ENCODE measurements at places on chromosomes 16 and 17. TPM values are rescaled to one million over a fixed set of nuclear protein-coding genes. Genes with fewer than 3 reads are reported as not detected.

DNA sequence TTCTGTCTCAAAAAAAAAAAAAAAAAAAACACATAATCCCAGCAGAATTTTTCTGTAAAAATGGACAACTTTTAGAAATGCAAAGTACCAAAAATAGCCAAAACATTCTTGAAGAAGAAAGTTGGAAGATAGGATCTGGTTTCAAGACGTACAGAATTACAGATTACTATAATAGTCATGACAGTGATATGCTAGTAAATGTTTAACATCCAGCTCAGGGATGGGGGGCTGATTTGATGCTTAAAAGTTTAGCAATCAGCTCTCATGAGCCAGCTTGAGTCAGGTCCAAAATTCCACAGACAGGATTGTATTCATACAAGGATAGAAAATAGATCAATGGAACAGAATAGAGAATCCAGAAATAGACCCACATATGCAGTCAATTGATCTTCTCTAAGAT is 100.5 kb downstream of the CYB561 start:
- H3K4me3 ChIP-seq: no peak overlapping the region
- peaks cover 6% of the 10 kb centered on the region for H3K4me1 ChIP-seq
- no peak overlapping the region for H3K27ac ChIP-seq
- H3K36me3 ChIP-seq: peaks cover 5% of the 10 kb centered on the region

GRCh38 chr17:10614536-10615155 is 42.5 kb downstream of the MYH3 start:
- peaks cover 8% of the 10 kb centered on the region for H3K4me1 ChIP-seq
- no peak overlapping the region for H3K27ac ChIP-seq
- peaks cover 17% of the 10 kb centered on the region for H3K27me3 ChIP-seq
- H3K4me3 ChIP-seq: no peak overlapping the region

GRCh38 chr16:6571044-6571443 is 761.6 kb upstream of the RBFOX1 start:
- H3K4me1 ChIP-seq: no peaks in the 10 kb centered on the region
- no peak overlapping the region for H3K4me3 ChIP-seq
- no peak for DNase-seq
- no peaks in the 10 kb centered on the region for H3K36me3 ChIP-seq
- H3K27me3 ChIP-seq: no peaks in the 10 kb centered on the region

GRCh38 chr16:3760518-3760917 is 43.2 kb upstream of the TRAP1 start:
- H3K4me3 ChIP-seq: no peak overlapping the region
- no peaks in the 10 kb centered on the region for H3K27me3 ChIP-seq
- peaks cover 47% of the 10 kb centered on the region for H3K36me3 ChIP-seq
- H3K4me1 ChIP-seq: no peaks in the 10 kb centered on the region
- DNase-seq: no peak

DOC2B gene
- not detected for total RNA-seq

DNA sequence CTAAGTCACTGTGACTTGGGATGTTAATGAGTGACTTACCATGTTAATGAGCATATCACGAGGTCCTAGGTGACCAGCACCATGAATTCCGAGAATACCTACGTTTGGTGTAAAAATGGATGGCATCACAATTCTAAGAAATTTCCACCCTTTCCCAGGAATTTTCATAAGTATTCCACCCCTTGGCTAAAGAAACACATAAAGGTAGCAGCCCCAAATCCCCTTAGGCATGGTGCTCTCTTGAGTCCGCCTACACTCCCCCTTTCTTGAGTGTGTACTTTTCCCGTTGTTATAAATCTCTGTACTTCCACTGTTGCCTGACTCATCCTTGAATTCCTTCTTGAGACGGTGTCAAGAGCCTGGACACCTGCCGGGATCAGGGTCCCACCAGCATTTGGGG is 504.0 kb upstream of the RBFOX1 start:
- H3K4me3 ChIP-seq: no peak overlapping the region
- no peaks in the 10 kb centered on the region for H3K27me3 ChIP-seq
- DNase-seq: no peak
- no peak overlapping the region for H3K27ac ChIP-seq
- no peaks in the 10 kb centered on the region for H3K4me1 ChIP-seq

DNA sequence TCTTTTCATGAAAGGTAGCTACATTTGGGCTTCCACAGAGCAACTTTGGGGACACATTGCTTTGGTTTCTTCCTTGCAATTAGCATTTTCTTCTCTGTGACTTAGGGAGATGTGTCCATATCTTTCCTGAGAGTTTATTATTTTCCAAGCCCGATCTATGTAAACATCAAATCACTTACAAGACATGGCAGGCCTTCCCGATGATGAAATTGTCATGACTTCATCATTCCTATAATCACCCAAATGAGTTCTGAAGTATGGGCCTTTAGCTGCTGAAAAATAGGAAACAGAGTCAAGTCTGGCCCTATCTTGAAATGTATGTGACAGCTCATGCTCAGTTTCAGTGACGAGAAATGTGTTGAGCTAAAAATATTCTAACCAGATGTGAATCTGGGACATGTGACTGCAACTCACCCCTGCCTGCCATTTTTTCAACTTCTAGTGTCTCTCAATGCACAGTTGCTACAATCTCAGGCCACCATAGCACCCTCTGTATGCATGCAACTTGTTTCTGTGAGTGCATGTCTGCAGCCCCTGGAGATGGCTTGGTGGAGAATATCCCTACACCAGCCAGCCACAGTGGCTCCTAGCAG is 199.6 kb upstream of the MAF start:
- no peak for DNase-seq
- no peak overlapping the region for H3K27ac ChIP-seq
- H3K36me3 ChIP-seq: no peaks in the 10 kb centered on the region
- no peaks in the 10 kb centered on the region for H3K4me1 ChIP-seq
- no peak overlapping the region for H3K4me3 ChIP-seq

TMC5 gene
- 149 TPM for total RNA-seq

NOXO1 gene
- total RNA-seq: 11.8 TPM

DNA sequence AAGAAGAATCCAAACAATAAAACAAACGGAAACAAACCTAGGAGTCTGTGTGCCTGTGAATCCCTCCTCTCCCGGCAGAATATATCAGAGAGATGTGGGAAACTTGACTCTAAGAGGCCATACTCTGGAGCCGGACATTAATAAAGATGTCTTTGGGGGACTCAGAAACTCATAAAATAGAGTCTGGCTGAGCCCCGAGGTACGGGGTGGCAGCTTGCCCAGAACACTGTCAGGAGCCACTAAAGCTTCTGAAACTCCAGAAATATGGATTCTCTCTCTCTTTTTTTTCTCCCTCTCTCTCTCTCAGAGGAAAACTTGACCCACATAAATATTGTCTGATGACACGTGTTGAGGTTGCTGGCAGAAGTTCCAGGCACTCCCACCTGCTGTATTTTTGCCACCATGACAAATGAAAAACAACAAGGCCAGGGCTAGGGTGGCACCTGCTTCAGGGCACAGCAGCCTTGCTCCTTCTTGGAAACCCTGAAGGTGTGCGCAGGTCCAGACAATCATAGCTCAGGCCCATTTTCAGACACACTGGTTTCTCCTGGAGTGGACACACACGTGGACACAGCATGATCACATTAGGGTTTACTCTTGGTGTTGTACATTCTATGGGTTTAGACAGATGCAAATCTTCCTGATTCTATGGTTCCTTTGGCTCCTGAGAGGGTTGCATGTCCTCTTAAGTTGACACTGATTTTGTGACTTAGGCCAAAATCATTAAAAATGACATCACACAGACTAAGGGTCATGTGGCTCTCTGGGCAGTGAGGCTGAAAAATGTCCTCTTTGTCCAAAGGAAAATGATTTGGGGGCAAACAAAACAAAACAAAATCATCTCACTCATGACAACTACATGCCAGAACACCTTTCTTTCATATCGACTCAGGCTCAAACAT is 282.6 kb upstream of the IRX3 start:
- H3K27ac ChIP-seq: no peak overlapping the region
- H3K4me1 ChIP-seq: no peaks in the 10 kb centered on the region
- peaks cover 22% of the 10 kb centered on the region for H3K27me3 ChIP-seq
- H3K36me3 ChIP-seq: no peaks in the 10 kb centered on the region

SLC5A10 gene
- total RNA-seq: not detected

UTS2R gene
- not detected for total RNA-seq

- peak overlapping the region; percentile 74 for H3K4me3 ChIP-seq
- H3K36me3 ChIP-seq: peaks cover 13% of the 10 kb centered on the region
- peaks cover 48% of the 10 kb centered on the region for H3K27me3 ChIP-seq
- peak overlapping the region; percentile 63 for H3K27ac ChIP-seq
- peaks cover 17% of the 10 kb centered on the region for H3K4me1 ChIP-seq
- peak; percentile 74 for DNase-seq
Observed at GRCh38 chr17:48011405-48012150, 26.0 kb downstream of the COPZ2 start.

ARL5C gene
- not detected for total RNA-seq

CDH15 gene
- not detected for total RNA-seq

NOD2 gene
- total RNA-seq: 1.1 TPM

GRCh38 chr16:679814-680624 is at the start of gene STUB1:
Gene STUB1, plus strand, starts transcription at chr16:680410. Its CDS starts 116 bp downstream, at chr16:680526.
- peak; percentile 93 for DNase-seq
- H3K4me3 ChIP-seq: peak within 1 kb of the TSS; percentile 94
- peaks cover 78% of the 10 kb centered on the region for H3K36me3 ChIP-seq
- H3K27ac ChIP-seq: peak within 1 kb of the TSS; percentile 89

GRCh38 chr17:82570277-82570676 is 50.7 kb downstream of the FOXK2 start:
- no peak overlapping the region for H3K27ac ChIP-seq
- H3K4me3 ChIP-seq: no peak overlapping the region
- DNase-seq: no peak
- H3K4me1 ChIP-seq: peaks cover 17% of the 10 kb centered on the region
- H3K36me3 ChIP-seq: peaks cover 66% of the 10 kb centered on the region

SPN gene
- total RNA-seq: not detected

- no peak for DNase-seq
- no peaks in the 10 kb centered on the region for H3K27me3 ChIP-seq
- peaks cover 71% of the 10 kb centered on the region for H3K36me3 ChIP-seq
- H3K4me3 ChIP-seq: no peak overlapping the region
- peaks cover 11% of the 10 kb centered on the region for H3K4me1 ChIP-seq
Observed at GRCh38 chr16:71919035-71919434, 23.7 kb downstream of the IST1 start.

COG1 gene
- 37.7 TPM for total RNA-seq

GRCh38 chr17:19357761-19358160 is 4.8 kb downstream of the B9D1 start:
- H3K27ac ChIP-seq: no peak overlapping the region
- peaks cover 23% of the 10 kb centered on the region for H3K36me3 ChIP-seq
- no peaks in the 10 kb centered on the region for H3K27me3 ChIP-seq
- H3K4me1 ChIP-seq: peaks cover 9% of the 10 kb centered on the region
- DNase-seq: no peak
